ENCODE measurements at places on chromosomes 11 and 22.

DNA sequence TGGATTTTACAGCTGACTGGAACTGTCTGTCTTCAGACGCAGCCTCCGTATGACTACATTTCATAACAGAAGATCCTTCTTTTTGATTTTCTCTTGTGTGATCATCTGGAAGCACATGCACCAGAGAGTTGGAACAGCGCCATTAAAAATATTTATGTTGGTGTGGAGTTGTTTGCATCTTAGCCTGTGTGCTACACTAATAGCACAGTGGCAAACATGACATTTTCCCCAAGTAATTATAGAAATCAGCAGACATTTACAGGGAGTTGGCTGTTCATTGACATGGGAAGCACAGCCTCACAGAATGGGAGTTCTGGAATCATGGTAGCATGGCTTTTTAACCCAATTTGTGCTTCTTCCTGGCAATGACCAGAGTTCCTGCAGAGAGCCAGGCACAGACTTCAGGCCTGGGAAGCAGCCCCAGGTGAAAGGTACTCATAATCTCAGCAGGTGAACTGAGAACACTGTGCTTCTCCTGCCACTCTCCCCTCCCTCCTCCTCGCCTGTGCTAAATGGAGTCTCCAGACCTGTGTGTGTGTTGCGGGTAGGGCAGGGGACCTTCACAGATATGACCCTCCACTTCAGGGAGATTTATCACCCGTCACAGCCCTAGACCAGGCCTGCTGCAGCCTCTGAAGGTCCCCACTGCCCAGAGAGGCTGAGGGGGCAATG lies 82.8 kb upstream of the PLET1 start:
- DNase-seq: no peak

DNA sequence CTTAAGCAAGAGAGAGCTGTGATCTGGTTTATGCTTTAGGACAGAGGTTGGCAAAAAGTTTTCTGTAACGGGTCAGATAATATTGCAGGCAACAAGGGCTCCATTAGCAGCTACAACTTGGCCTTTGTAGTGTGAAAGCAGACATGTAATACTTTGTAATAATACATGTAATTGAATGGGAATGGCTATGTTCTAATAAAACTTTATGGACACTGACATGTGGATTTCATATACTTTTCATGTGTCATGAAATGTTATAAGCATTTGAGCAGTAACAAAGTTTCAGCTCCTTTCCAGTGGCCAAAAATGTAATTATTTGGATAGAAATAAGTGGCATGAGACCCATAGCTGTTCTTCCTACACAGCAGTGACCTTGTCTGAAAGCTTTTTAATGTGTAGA lies 3.1 kb downstream of the DYNC2H1 start:
- no peak for DNase-seq

GRCh38 chr22:30282616-30283046 lies 6.7 kb downstream of the CASTOR1 start:
- no peak for DNase-seq

DNA sequence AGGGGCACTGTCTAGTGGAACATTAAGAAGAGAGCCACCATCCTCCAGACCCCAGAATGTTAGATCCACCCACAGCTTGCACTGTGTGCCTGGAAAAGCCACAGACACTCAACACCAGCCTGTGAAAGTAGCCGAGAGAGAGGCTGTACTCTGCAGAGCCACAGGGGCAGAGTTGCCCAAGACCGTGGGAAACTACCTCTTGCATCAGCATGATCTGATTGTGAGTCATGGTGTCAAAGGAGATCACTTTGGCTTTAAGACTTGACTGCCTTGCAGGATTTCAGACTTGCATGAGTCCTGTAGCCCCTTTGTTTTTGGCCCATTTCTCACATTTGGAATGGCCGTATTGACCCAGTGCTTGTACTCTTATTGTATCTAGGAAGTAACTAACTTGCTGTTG lies 115.9 kb upstream of the CCDC179 start:
- no peak for DNase-seq

DNA sequence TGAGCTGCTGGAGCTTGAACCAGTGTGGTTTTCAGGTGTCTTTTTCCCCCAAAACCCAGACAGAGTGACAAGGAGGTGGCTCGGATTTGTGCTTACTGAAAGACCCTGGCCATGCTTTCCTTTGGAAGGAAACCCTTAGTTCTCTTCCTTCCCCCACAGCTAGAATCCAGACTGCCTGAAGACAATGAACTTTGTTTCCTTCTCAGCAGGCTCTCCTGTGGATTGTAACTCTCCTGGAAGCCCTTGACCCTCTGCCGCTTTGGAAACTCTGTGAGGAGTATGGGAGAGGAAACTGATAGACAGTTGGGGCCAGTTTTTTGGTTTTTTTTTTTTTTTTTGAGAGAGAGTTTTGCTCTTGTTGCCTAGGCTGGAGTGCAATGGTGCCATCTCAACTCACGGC lies 62.1 kb upstream of the SESN3 start:
- DNase-seq: no peak

DNA sequence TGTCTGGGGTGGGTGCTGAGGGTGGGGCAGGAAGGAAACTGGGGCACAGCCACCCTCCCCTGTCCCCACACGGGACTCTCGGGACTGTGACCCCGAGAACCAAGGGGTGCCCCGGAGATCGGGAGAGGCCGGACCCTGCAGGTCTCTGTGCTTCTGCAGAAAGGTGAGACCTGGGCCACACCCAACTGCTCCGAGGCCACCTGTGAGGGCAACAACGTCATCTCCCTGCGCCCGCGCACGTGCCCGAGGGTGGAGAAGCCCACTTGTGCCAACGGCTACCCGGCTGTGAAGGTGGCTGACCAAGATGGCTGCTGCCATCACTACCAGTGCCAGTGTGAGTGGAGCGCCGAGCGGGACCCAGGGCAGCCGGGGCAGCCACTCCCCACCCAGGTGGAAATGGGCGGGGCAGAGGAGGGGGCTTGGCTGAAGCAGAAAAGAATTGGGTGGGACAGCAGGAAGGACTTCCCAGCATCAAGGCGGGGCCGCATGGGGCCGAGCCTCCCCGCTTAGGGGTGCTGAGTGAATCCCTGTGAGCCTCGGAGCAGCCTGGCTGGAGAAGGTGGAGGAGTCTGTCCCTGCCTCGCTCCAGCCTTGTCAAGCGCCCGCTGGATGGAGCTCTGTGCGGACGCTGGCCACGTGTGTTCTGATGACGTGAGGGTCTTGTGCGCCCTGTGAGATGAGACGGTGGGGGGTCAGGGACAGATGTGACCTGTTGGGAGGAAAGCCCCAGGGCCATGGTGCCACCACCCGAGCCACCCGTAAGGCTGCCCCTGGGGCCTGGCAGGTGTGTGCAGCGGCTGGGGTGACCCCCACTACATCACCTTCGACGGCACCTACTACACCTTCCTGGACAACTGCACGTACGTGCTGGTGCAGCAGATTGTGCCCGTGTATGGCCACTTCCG lies 29.3 kb upstream of the MUC5B start:
- no peak for DNase-seq

DNA sequence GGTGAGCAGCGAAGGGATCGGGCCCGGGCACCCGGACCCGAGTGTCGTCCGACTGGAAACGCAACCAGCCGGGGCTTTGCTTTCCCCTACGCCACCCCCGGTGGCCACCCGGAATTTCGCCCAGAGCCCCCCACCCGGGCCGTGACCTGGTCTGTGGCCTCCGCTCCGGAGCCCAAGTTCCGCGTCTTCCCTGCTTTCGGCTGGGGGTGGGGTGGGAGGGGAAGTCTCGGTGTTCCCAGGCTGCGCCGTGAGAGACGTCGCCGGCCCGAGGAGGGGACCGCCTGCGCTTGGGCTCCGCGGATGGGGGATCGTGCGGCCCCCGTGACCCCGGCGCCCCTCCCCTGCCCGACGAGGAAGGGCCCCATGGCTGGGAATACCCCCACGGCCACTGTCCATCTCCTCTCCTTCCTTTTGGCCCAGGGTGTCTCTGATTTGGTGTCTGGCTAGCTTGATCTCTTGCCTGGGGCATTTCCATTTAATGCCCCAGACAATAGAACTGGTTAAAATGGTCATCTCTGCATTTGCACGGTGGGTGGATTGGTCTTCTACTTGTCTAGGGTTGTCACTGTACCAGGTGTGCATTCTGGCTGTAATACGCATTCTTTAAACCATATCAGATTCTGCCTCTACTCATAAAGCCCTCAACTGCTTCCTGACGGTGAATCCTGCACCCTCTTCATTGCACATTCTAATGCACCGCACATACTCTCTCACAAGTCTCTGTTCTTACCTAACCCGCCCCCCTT lies 789 bp downstream of the SIK2 start:
- no peak for DNase-seq

DNA sequence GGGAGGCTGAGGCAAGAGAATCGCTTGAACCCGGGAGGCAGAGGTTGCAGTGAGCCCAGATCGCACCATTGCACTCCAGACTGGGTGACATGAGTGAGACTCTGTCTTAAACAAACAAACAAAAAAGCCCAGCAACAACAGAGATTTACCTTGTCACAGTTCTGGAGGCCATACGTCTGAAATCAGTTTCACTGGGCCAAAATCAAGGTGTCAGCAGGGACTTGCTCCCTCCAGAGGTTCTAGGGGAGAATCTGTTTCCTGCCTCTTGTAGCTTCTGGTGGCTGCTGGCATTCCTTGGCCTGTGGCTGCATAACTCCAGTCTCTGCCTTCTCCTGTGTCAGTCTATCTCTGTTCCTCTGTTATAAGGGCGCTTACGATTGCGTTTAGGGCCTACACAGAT lies 1.5 kb downstream of the DDX10 start:
- DNase-seq: no peak

DNA sequence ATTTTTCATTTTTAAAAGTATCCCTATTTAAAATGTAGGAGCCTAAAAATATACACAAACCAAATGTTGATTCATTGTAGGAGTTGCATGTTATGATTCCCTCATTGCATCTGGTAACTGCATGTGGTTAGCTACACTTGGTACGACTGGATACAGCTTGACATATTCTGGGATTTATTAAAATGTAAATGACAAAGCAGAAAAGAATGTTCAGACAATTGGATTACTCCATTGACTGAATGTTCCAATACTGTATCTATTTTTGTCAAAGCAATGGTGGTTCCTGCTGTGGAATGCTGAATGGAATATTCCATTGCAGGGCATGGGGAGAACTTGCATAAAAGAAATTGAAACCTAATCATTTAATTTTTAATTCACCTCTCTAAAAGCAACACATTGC lies 30.8 kb downstream of the BLID start:
- no peak for DNase-seq

GRCh38 chr11:70711095-70711910 lies 313.0 kb downstream of the CTTN start:
- no peak for DNase-seq

- no peak for DNase-seq
Measured at GRCh38 chr22:49627217-49628181, 200.2 kb downstream of the BRD1 start.

DNA sequence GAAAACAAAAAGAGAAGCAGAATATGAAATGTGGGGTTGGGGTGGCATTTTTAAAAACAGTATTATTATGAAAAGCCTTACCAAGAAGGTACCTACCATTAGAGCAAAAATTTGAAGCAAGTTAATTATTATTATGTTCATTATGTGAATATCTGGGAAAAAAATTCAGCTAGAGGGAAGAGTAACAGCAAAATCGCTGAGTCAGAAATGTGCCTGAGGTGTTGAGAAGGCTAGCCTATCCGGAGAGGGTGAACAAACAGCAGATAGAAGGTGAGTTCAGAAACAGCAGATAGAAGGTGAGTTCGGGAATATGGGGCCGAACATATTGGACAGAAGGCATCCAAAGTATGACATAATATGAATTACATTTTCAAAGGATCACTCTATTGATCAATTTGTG lies 536.8 kb upstream of the ANO5 start:
- DNase-seq: no peak

GRCh38 chr11:372809-373715 lies 3.8 kb downstream of the B4GALNT4 start:
- no peak for DNase-seq

DNA sequence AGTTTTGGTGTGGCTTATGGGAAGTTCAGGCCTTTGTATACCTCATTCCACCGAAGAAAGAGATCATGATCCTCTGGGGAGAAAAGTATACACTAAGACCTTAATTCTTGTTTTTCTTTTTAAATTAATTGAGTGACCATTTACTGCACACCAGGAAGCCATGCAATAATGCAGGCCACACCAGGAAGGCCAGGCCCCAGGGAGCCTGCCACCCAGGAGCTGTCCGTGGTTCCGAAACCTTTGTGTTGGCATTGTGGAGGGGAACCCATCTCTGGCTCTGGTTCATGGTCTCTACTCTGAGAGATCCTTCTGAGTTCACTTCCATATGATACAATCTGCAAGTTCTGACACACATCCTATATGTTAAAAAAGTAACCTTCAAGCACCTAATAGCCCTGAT lies 291.8 kb downstream of the MIAT start:
- DNase-seq: no peak

DNA sequence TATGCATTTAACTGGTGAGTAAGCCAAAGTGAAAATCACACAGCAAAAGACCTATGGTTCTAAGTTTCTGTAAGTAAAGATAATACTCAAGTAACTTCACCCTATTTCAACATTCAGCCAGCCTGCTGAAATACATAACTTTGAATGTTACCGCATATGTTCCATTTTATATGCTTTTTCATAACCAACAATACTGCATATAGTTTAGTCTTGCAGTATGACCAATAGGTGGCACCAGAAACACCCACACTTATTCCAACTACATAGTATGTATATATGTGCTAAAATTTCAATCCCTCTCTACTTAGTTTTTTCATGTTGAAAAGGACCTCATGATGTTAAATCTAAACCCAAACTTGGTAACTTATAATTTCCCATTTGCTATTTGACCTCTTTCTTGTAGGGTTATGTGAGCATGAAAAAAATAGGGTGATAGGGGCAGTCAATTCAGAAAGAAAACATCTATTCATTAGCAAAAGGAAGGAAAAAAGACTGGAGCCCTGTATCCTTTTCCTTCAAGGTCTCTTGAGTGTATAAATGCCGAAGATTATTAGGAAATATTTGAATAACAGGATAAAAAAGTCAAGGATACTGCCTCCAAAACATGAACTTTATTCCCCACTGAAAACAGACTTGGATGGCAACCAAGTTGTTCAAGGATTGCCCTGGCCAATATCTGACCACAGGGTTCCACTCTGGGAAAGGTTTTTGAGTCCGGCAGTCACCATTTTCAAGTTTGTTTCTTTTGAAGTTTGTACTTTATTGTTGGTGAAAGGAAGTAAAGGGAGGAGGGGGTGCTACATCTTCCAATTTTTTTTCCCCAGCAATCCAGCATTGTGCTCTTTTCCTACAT lies 23.8 kb upstream of the FZD4 start:
- DNase-seq: no peak

DNA sequence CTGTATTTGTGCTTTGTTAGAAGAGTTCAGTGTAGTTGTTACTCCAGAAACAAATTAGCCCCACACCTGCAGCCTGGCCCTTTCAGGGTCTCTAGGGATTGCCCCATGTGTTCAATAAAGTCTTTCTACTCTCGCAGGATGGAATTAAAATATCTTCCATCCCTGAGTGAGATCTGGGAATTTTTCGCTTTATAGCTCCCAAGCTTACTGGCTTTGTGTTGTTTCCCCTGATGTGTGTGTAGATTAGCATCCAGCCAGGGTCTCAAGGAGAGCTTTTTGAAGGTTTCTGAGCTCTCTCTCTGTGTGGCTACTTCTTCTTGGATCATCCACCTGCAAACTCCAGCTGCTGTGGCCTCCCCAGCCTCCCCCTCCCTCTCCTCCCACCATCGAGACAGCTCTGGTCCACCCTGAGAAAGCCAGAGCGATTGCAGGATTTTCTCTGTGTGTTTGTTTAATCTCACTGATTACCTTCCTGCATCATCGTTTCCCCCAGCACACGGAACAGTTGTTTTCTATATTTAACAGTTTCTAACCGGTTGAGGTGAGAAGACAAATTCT lies 553.5 kb downstream of the TBC1D22A start:
- no peak for DNase-seq

All from stimulated activated CD8-positive, alpha-beta memory T cell treated with anti-CD3 and anti-CD28 coated beads, Interleukin-15, amount 100 ng/mL, for 4 hours (primary cell).